ENCODE measurements at places on chromosomes 3 and 15. TPM values are rescaled to one million over a fixed set of nuclear protein-coding genes. Genes with fewer than 3 reads are reported as not detected.

ISLR2 gene
- 0.98 TPM for total RNA-seq

GRCh38 chr3:68817243-68817642, 115.1 kb downstream of the TAFA4 start:
- no peak for DNase-seq

NIPA2 gene
- 33.2 TPM for total RNA-seq

DNAH12 gene
- 1.1 TPM for total RNA-seq

TRH gene
- not detected for total RNA-seq

DNA sequence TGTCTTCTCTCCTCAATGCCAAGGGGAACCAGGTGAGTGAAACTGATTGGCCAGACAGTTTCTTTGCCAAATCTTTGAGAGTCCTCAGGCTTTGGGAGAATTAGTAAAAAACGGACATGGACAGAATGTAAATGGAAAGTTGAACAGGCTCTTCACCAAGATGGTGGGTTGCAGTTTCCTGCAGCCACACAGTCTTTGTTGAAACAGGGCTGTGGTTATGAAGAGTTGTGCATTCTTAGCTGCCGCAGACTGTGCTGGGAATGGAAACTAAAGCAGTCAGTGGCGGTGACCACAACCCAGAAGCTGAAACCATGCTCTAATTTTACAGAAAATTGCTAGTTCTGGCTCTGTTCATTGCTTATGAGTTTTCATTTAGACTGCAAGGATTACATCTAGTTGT, 42.1 kb upstream of the TASOR start:
- no peak for DNase-seq

DNA sequence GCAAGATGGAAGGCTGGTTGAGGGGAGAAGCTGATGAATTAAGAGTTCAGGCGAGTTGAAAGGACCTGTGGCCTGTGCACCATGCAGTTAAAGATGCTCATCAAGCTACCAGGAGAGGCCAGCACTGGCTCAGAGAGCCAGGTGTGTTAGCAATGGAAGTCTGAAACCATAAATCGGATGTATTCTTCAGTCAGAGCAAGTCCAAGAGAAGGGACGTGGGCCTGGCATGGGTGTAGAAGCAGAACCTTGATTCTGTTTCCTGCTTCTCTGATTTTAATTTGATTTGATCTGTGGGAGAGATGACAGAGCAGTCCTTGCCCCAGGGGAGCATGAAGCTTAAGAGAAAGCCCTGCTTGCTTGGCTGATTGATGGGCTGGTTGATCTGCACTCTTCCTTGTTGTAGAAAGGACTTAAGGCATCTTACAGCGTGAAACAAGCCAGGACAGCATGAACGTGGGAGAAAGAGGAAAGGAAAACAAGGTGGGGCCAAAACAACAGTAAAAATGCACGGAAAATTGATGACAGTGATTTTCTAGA, 10.9 kb downstream of the TM6SF1 start:
- DNase-seq: no peak

DNA sequence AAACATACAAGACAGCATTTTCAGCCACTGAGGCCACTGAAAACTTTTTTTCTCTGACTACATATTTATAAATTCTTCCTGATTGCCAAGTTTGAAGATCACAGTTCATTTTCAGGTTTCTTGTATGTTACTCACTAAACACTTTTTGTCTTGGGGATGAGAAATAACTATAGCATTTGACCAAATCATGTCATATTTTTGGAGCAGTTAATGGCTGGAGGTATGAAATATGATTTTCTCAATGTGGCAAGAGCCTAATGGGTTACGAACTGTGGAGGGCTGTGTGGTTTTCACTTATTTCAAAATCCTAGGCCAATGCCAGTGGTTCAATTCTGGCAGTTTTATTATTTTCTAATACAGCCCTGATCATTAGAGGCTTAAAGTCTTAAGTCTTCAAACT, 64.4 kb downstream of the USP13 start:
- DNase-seq: no peak

CYP19A1 gene
- 124 TPM for total RNA-seq

- no peak for DNase-seq
Observed at GRCh38 chr3:150270883-150271590, 137.1 kb upstream of the TSC22D2 start.

TMEM266 gene
- 0.42 TPM for total RNA-seq

- DNase-seq: no peak
Observed at GRCh38 chr3:50278123-50278879, 586 bp upstream of the LSMEM2 start.

DNA sequence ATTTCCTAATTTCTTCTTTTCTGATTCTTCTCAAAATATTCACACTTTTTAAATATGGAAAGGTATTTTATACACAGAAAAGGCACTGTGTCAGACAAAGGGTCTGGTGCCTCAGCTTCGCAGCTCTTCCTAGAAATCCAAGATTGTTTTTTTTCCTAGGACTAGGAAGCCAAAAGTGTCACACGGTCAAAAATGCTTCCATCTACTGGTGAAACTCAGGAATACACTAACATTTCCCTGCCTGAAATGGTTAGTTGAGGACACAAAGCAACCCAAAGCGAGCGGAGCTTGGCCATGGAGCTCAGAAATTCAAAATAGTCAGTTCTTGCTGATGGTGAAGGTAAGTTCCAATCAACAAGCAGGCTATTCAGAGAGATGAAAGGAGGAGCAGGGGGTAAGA, 426.5 kb upstream of the RASGRP1 start:
- no peak for DNase-seq

DNA sequence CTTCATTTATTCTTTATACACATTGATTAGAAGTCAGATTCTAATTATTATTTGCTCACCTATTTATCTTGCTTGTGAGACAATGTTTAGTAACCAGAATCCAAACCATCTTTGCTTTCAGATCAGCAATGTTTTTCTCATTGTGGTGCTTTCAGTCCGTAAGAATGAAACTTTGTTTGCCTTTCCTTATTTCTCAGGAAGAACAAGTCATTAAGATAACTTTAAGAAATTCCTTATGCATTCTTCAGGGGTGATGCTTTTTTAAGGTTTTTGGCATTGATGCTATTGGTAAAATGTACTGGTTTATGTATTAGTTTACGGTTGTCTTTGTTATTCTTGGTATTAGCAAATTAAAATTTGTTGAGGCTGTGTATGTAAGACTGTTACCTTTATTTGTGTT, 120.8 kb upstream of the POU1F1 start:
- DNase-seq: no peak

- DNase-seq: no peak
Observed at GRCh38 chr3:171055336-171056178, 29.0 kb upstream of the SLC2A2 start.

- DNase-seq: peak; percentile 25
Observed at GRCh38 chr3:120559242-120560061, 36.7 kb upstream of the NDUFB4 start.

LRRIQ4 gene
- total RNA-seq: not detected

- DNase-seq: no peak
Observed at GRCh38 chr3:9193633-9194195, 55.7 kb downstream of the SRGAP3 start.

GRCh38 chr15:95298729-95299128, 1031.8 kb upstream of the NR2F2 start:
- no peak for DNase-seq

DNA sequence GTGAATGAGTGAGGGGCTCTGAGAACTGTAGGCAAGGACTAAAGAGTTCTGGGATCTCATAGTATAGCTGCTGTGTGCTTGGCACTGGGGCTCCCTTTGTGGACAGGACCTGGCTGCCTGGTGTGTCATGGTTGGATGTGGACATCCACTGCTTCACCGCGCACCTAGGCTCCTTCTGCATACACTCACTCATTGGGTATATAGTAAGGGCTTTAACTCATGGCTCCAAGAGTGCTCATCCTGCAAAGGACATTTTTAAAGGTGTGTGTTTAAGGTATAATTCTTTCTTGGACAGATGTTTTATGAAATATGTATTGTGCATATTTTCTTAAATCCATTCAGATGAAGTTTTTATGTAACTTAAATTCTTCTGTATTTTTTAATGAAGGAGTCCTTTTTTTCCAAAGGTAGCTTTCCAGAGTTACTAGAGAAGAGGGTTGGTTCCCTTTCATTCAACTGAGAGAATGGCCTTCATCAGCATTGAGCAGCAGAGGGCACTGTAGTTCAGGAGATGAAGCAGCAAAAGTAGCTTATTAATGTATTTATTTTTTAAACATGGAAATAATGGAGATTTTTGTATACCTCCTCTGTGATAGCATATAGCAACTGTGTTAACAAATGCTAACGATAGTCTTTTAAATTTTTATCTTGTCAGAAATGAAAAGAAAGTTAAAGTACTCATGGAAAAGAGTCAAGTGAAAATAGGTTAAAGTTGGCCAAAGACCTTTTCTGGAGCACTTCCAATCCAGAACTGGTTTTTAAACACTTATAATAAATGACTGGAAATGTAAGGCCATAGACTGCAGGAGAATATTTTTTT, 25.2 kb downstream of the OXNAD1 start:
- DNase-seq: no peak
